ENCODE measurements at places on chromosomes 11 and 22.

- no peak for DNase-seq
Measured at GRCh38 chr11:75040167-75040770, 51.5 kb downstream of the NEU3 start.

- DNase-seq, result no peak
Measured at GRCh38 chr22:21029486-21030025, 2.8 kb downstream of the SLC7A4 start.

GRCh38 chr11:5809905-5810795, 1.4 kb downstream of the OR52N2 start:
- DNase-seq, result no peak

DNA sequence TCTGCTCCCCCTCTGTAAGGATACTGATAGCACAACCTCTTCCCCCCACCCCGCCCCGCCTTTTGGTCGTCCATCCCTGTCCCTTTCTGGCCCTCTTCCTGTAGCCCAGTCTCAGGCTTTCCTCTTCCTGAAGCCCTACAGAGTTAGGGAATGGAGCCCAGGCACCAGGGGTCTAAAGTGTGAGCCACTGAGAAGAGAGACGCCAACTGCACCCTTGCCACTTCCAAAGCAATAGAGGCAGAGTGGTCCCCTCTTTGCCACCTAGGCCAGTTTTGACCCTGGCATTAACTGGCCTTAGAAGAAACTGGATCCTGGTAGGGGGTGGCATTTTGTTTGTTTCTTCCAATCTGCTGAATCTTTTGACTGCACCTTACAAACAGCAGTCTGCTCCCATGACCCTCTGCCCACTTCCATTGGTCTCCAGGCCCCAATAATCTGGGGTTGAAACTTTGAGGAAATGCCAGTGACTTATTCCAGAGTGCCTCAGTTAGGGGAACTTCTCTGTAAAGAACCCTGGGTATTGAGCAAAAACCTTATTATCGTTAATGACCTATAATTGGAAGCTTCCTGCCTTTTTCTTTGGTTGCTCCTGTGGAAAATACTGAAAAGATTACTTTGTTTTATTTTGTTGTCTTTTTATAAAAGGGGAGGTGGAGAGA, 9.7 kb upstream of the GRK2 start:
- DNase-seq, result no peak

DNA sequence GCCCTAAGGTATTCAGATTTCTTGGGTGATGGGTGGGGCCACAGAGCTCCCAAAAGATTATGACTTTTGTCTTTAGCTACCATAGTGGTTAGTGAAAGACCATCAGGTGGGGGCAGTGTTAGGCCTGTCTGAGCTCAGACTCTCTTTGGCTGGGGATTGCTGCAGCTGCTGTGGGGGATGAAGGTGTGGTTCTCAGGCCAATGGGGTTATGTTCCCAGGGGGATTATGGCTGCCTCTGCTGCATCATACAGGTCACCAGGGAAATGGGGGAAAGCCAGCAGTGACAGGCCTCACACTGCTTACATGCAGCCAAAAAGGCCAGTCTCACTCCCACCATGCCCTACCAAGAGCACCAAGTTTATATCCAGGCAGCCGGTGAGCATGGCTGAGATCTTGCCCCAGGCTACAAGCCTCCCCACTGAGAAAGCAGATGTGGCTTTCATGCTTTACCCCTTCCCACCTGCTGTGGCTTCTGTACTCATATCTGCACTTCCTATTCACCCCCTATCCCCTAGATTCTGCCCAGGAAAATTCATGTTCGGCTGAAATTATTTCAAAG, 24.8 kb downstream of the CNTF start:
- DNase-seq, result peak; percentile 35

- DNase-seq, result no peak
Measured at GRCh38 chr11:82811369-82811768, 77.7 kb upstream of the FAM181B start.

GRCh38 chr11:120658071-120658423, 146.5 kb downstream of the GRIK4 start:
- no peak for DNase-seq

GRCh38 chr22:48307931-48308330, 1519.7 kb downstream of the BRD1 start:
- DNase-seq, result no peak

- DNase-seq, result no peak
Measured at GRCh38 chr11:65170058-65170534, at the start of gene SPDYC. Gene SPDYC, plus strand, starts transcription at chr11:65170233. Its CDS starts 1,125 bp downstream, at chr11:65171358.

DNA sequence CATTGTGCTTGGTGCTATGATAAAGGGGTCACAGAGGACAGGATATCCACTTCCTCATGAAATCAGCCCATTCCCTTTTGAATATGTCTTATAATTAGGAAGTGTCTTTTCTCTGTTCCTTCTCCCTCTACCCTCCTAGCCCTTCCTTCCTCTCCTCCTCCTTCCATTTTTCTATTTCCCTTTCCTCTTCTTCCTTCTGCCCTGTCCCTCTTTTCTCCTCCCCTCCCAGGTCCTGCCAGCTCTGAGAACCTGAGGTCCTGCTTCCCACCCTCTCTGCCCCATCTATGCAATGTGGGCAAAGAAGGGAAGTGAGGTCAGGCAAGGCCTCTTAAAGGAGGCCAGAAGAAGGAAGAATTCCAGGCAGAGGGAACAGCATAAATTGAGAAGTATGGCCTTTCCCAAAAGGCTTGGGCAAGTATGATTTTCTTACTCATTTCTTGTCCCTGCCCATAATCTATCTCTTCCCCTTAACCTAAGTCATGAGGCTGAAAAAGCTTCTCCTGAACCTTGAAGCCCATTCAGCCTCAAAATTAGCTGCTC, 7.7 kb upstream of the UBASH3B start:
- no peak for DNase-seq

- DNase-seq, result no peak
Measured at GRCh38 chr11:130839981-130840666, 76.2 kb downstream of the SNX19 start.

- no peak for DNase-seq
Measured at GRCh38 chr11:128195057-128195751, 392.2 kb downstream of the ETS1 start.

DNA sequence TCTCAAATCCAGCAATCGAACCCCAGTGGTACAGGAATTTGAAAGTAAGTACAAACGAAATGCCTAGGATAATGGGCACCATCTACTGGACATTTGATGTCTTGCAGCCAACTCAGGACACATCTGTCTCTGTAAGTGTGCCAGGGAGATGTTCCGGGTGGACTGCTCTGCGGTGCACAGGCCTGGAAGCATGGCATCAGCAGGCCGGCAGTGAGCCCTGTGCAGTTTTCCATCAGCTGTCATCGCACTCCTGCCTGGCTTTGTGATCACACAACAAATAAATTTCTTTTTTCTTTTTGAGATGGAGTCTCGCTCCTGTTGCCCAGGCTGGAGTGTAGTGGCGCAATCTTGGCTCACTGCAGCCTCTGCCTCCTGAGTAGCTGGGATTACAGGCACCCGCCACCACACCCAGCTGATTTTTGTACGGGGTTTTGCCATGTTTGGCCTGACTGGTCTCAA, 71.0 kb downstream of the JAM3 start:
- DNase-seq, result peak; percentile 78

DNA sequence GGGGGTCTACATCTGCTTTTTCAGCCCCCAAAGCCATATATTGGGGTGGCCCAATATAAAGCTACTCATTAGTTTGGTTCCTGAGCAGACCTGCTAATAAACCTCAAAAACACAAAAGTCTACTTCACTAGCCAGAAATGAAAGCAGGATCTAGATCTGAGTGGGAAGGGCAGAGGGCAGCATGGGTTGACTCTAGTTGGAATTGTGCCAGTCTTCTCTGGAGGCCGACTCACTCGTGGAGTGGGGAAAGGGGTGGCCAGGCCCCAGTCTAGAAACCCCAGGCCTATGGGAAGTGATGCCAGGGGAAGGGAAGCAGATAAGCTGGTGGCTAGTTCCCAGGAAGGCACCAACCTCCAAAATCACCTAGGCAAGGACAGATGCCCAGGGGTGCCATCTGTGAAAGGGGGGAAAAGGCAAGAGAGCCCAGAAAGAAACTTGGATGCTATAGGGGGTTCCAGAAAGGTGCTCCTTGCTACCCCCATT, 5.3 kb downstream of the PATZ1 start:
- no peak for DNase-seq

GRCh38 chr22:28357193-28357592, 322.4 kb downstream of the TTC28 start:
- no peak for DNase-seq

GRCh38 chr11:64670975-64671374, 52.0 kb downstream of the NRXN2 start:
- DNase-seq, result no peak

DNA sequence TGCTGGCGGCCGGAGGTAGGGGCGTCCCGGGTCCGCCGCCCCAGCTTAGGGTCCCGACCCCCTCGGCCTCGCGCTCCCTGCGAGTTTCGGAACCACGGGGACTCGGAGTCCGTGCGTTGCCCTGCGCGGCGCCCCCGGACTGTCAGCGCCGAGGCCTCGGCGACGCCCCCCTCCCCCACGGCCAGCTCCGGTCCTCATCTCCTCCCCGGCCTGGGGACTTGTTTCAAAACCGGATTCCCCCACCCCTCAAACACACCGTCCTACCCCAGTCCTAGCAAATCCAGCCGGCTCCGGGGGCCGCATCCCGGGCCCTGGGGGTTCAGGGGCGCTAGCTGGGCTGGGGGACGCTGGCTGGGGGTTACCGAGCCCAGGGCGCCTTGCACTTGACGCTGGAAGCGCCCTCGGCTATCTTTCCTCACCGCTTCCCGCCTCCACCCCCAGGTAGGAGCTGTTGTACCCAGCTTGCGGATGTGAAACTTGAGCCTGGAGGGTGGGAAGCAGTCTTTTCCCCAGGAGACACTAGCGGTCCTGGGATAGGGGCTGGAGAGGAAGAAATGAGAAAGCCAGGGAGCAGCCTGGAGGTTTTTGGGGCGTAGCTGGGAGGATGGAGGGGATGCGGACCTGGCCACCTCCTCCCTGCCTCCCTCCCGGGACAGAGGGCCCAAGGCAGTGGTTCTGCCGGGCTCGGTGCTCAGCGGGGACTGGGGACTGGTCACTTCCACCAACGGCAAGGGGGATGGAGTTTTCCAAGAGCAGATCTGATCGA, 550 bp downstream of the FBLN1 start:
- DNase-seq, result no peak

- DNase-seq, result no peak
Measured at GRCh38 chr11:70183483-70184176, 19.5 kb upstream of the FADD start.

- no peak for DNase-seq
Measured at GRCh38 chr11:371051-371450, 1.8 kb downstream of the B4GALNT4 start.

- no peak for DNase-seq
Measured at GRCh38 chr11:2074266-2074825, 64.8 kb downstream of the IGF2 start.

DNA sequence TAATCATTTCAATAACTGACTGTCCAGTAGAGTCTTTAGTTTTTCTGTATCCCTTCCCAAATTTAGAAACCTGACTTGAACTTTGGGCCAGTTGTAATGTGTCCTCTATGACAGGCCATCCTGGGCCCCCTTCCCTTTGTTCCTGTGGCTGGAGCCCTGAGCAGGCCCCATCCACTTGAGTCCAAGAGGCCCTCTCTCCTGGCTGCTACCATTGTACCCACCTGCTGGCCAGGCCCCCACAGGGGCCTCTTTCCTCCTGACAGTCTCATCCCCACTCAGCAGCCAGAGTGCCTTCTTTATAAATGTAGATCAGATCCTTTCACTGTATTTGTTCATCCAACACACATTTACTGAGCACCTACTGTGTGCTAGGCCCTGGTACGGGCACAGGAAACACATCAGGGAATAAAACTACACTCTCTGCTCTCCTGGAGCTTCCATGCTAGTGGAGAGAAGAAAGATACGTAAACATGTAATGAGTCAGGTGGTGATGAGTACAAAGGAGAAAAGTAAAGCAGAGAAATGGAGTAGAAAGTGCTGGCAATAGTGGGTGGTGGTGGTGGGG, 2.7 kb upstream of the LRP5 start:
- no peak for DNase-seq

GRCh38 chr11:46669711-46670139, 30.7 kb downstream of the ARHGAP1 start:
- DNase-seq, result no peak

GRCh38 chr11:65695459-65696241, 16.4 kb upstream of the KAT5 start:
- DNase-seq, result peak; percentile 96

DNA sequence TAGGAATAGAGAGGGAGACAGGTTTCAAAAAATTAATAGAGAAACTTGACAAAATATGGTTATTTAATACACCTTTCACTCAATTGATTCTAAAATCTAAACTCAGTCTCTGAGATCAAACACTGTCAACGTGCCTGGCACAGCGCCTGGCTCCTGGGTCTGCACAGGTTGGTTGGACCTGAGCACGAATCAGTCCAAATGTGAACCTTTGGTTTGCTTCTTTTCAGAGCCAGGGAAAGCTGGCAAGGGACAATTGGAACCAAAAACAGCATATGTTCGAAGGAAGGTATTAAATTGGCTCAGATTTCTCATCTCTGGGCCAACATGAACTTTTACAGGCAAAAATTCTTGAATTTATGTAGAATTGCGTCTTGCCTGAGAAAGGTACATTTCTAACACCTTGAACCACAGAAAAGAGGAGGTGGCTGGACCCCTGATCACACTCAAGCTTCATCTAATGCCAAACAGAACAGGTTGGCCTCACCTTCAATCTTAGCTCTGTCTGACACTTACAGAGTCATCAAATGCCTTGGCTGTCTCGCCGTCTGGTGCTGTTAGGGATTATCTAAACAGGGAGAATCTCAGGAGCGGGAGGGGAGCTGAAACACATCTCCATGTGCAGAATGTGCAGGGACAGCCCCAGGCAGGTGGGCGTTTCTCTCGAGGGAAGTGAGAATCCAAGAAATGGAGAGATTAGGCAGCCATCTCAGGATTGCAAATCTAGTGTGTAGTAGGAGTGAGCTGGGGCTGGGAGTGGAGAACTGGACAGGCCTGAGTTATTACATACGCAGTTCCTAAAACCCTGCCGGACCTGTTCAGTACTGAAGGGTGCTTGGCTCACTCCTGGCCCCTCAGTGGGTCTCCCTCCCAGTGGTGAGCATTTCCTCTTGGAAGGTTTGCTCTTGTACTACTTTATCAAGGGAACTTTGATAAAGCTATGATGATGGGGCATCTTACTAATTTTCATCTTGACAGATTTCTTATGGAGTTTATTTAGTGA, 442.2 kb upstream of the B3GAT1 start:
- no peak for DNase-seq

DNA sequence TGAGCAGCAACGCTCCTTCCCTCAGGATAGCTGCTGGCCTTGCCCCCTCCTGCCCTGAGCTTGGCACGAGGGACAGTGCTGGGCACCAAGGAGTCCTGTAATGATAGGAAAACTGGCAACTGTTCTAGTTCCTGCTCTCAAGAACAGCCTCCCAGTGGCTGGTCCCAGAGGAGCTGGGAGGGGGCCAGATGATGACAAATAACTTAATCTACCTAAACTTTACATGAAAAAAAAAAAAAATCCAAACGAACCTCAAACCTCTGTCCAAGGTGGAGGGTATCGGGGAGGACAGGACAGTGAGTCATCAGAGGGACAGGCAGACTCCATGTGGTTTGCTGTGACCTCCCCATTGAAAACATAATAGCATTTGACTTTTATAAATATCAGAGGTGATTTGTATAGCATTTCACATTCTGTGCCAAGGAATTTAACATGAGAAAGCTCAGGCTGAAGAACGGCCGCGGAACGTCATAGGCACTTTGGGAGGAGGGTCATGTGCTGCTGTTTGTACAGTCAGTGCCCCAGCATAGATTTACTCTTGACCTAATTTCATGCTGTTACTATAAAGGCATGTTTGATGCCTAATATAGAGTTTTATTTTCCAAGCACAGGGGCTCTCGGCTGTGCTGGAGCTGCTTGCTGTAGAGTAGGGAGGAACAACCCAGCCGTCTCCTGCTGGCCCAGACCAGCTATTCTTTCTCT, 98.2 kb upstream of the NNMT start:
- no peak for DNase-seq

GRCh38 chr11:121961321-121961801, 154.7 kb downstream of the BLID start:
- DNase-seq, result no peak

All from NCI-H345 (cell line).